ENCODE measurements at places on chromosomes 6 and 20. TPM values are rescaled to one million over a fixed set of nuclear protein-coding genes. Genes with fewer than 3 reads are reported as not detected.

The MOG gene
- polyA plus RNA-seq, result 1.5 TPM

The ZSCAN26 gene
- 15.9 TPM for polyA plus RNA-seq

The TPD52L2 gene
- polyA plus RNA-seq, result 89.8 TPM

The WFDC5 gene
- polyA plus RNA-seq, result not detected

The GPANK1 gene
- 22.8 TPM for polyA plus RNA-seq

The CEP162 gene
- polyA plus RNA-seq, result 10.2 TPM

The TFAP2B gene
- 0.13 TPM for polyA plus RNA-seq

The PAK5 gene
- 0.63 TPM for polyA plus RNA-seq

The GGTLC1 gene
- not detected for polyA plus RNA-seq

The PKIB gene
- 1.4 TPM for polyA plus RNA-seq

The SLC12A5 gene
- not detected for polyA plus RNA-seq

The OPRL1 gene
- 0.72 TPM for polyA plus RNA-seq

The SIRT5 gene
- polyA plus RNA-seq, result 6.5 TPM

The LY6G6D gene
- polyA plus RNA-seq, result not detected

The TP53TG5 gene
- not detected for polyA plus RNA-seq

The MAS1 gene
- polyA plus RNA-seq, result not detected

The SPATS1 gene
- not detected for polyA plus RNA-seq

The HAO1 gene
- polyA plus RNA-seq, result not detected

The POFUT1 gene
- 10.6 TPM for polyA plus RNA-seq

The PCIF1 gene
- polyA plus RNA-seq, result 43.4 TPM

The TMEM74B gene
- 1.9 TPM for polyA plus RNA-seq

The GABRR1 gene
- polyA plus RNA-seq, result 0.79 TPM

The TBC1D20 gene
- polyA plus RNA-seq, result 9.5 TPM

The KCNB1 gene
- polyA plus RNA-seq, result not detected

The RARS2 gene
- polyA plus RNA-seq, result 23.5 TPM

The PDYN gene
- not detected for polyA plus RNA-seq

The BTNL2 gene
- not detected for polyA plus RNA-seq

The CYP39A1 gene
- 5.1 TPM for polyA plus RNA-seq

The CSNK2B gene
- polyA plus RNA-seq, result 191 TPM

The COL11A2 gene
- polyA plus RNA-seq, result 3.6 TPM

The THBS2 gene
- 68.6 TPM for polyA plus RNA-seq

The ID4 gene
- 247 TPM for polyA plus RNA-seq

The TNNC2 gene
- polyA plus RNA-seq, result 26.3 TPM

The GLP1R gene
- polyA plus RNA-seq, result not detected

The RBCK1 gene
- 118 TPM for polyA plus RNA-seq

The DLK2 gene
- not detected for polyA plus RNA-seq

The CRISP3 gene
- 0.05 TPM for polyA plus RNA-seq

The XKR7 gene
- not detected for polyA plus RNA-seq

The MUC21 gene
- polyA plus RNA-seq, result 0.20 TPM

The ZBTB46 gene
- polyA plus RNA-seq, result 0.50 TPM
